ENCODE measurements at places on chromosomes 4 and X. TPM values are rescaled to one million over a fixed set of nuclear protein-coding genes. Genes with fewer than 3 reads are reported as not detected.

PNMA3 gene
- polyA plus RNA-seq, result 0.09 TPM

RAB39B gene
- 0.28 TPM for polyA plus RNA-seq

TMEM35A gene
- 0.24 TPM for polyA plus RNA-seq

EVC gene
- 2.9 TPM for polyA plus RNA-seq

GPRASP1 gene
- 0.74 TPM for polyA plus RNA-seq

UGT2A3 gene
- polyA plus RNA-seq, result not detected

GPM6B gene
- polyA plus RNA-seq, result 3.9 TPM

HS3ST1 gene
- 9.4 TPM for polyA plus RNA-seq

MAOA gene
- polyA plus RNA-seq, result 101 TPM

SCML1 gene
- polyA plus RNA-seq, result 6.5 TPM

UGT2B17 gene
- polyA plus RNA-seq, result 0.33 TPM

CT45A10 gene
- polyA plus RNA-seq, result not detected

CABS1 gene
- not detected for polyA plus RNA-seq

IL9R gene
- polyA plus RNA-seq, result 0.48 TPM

MAGT1 gene
- 15.3 TPM for polyA plus RNA-seq

ENPEP gene
- polyA plus RNA-seq, result 1.0 TPM

IL2 gene
- not detected for polyA plus RNA-seq

LRAT gene
- polyA plus RNA-seq, result 0.63 TPM
